Activated CD8-positive, alpha-beta T cell treated with anti-CD3 and anti-CD28 coated beads, Interleukin-2, amount 10 ng/mL, durations not matched to agents 7 days and 5 days (primary cell): ENCODE measurements at places on chromosomes 6 and 20. TPM values are rescaled to one million over a fixed set of nuclear protein-coding genes. Genes with fewer than 3 reads are reported as not detected.
A peak's percentile ranks its signal among the peaks of the same experiment; 100 is the strongest.

Gene ACSS1
- 40.9 TPM for total RNA-seq

GRCh38 chr6:159746759-159747158 lies 15.1 kb upstream of the ACAT2 start:
- DNase-seq: no peak

Gene TRIM40
- not detected for total RNA-seq

DNA sequence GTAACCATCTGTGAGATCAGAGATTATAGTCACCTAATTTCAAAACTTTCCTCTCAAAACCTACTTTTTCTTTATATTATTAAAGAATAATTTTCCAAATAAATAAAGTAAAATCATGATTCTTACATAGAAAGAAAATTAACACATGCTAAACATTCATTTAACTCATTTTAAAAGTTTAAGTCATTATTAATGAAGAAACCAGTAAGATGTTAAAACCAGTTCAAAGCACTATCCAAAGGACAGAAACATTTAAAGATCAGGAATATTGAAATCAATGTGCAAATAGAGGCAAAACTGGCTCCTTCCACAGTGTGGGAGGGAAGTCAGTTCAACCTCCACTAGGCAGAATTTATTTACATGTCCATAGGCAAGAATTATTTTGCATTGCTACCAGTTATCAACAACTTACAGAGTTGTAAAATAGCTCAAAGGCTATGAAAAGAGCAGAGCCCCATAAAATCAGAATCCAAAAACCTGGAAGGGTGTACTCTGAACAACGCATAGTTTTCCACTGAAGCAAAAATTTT lies 146.9 kb downstream of the KHDC1L start:
- DNase-seq: no peak

GRCh38 chr6:144131248-144131709 lies 19.0 kb upstream of the STX11 start:
- DNase-seq: no peak

Gene FAM184A
- 2.7 TPM for total RNA-seq

Gene SLC24A3
- total RNA-seq: not detected

GRCh38 chr20:64105846-64106434 lies 1.4 kb downstream of the NPBWR2 start:
- DNase-seq: no peak

DNA sequence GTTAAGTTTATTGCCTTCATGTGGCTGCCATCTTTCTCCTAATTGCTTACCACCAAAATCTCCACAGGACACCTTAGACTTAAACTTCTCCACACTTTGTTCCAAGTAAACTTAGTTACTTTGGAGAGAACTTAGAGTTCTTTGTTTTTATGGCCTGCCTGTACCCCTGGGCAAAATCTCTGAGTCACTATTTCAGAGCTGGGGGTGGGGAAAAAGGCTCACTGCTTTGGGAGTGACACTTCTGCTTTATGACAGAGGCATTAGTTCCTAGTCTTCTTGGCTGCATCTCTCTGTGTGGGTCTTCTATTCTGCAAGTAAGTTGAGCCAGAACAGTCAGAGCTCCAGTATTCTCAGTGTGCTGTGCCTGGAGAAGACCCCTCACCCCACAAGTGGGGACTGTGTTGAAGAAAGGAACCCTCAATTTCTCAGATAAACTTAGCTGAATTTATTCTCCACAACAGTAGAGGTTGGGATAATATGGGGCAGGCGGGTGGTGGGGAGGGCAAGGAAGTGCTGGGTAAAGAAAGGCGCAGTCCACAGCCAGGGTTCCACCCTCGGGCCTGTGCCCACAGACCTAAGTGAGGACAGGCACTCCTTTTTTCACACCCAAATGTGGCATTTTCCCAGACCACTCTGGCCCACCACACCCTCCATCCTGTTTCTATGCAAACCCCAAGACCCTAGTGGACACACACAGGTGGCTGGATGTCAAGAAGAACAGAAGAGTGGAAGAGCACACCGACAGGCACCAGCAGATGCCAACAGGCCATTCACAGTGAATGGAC lies 636.6 kb upstream of the MAN1A1 start:
- no peak for DNase-seq

- DNase-seq: no peak
Observed at GRCh38 chr6:111837007-111837406, 36.2 kb downstream of the FYN start.

Gene MATN4
- not detected for total RNA-seq

GRCh38 chr6:122589115-122589514 lies 21.1 kb upstream of the PKIB start:
- no peak for DNase-seq

Gene TRIM39
- total RNA-seq: 16.9 TPM

GRCh38 chr6:143637691-143638090 lies 40.1 kb upstream of the PHACTR2 start:
- no peak for DNase-seq

DNA sequence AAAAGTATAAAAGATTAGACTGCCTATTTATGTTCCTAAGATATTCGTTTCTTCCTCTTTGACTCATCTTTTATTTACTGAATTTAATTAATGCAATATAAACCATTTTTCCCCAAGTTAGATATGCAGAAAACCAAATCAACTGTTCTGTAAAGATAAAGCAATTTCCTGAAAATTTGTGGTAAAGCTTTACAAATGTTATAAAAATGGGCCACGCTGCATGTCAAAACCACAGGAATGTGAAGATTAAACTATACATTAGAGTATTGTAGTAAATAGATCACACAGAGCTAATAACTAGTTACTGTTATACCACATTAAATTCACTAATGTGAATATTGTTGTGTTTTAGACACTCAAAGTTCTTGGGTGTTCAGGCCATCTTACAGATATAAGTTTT lies 83.4 kb downstream of the OPN5 start:
- DNase-seq: no peak

DNA sequence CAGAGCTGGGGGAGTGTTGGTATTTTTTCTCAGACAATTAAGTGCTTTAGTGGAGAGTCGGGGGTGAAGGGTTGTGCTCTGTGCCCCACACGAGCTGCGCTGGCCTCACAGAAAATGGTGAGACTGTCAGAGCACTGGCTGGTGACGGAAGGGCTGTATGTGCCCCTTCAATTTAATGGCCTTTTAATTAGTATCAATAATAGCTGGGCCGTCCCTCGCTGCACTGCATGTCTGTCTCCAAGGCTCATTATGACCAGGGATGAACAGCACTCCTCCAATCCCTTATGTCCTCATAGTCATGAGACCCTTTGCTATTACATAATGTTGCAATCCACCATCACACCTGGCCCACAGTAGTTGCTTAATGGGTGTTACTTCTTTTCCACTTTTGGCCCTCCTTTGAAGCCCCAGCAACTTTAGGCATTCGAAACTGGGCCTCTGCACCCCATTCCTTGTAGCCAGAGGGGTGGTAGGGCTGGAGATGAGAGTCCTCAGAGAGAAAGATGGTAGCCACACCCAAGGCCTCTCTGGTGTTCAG lies 9.5 kb upstream of the RALY start:
- no peak for DNase-seq

Gene C6orf52
- 2.3 TPM for total RNA-seq

Gene ANGPT4
- not detected for total RNA-seq

GRCh38 chr20:57633945-57634491 lies 13.8 kb upstream of the ZBP1 start:
- DNase-seq: peak; percentile 70

DNA sequence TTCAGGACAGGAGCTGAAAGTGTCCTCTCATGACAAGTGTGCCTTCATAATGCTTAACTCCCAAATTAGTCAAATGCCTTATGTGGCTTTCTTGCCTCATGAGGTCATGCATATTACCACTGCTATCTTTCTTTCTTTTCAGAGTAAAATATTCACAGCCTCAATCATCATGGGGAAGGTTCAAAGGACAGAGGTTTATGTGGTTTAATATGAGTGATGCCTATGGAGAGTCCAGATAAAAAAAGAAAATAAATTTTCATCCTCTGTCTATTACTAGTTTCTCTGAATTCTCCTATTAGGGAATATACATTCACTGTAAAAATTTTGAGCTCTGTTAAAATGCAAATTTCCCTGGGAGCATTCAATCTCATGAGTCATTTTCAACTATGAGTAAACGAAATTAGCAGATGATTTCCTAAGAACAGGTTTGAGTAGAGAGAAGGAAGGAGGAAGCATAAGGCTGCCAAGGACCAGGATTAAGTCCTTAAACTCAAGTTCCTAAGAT lies 396.9 kb upstream of the ADGRB3 start:
- DNase-seq: no peak

GRCh38 chr20:46214824-46215488 lies 93.3 kb downstream of the CDH22 start:
- no peak for DNase-seq

- no peak for DNase-seq
Observed at GRCh38 chr6:149273318-149273717, 44.2 kb upstream of the TAB2 start.
